ENCODE measurements at places on chromosomes 3 and 15.

DNA sequence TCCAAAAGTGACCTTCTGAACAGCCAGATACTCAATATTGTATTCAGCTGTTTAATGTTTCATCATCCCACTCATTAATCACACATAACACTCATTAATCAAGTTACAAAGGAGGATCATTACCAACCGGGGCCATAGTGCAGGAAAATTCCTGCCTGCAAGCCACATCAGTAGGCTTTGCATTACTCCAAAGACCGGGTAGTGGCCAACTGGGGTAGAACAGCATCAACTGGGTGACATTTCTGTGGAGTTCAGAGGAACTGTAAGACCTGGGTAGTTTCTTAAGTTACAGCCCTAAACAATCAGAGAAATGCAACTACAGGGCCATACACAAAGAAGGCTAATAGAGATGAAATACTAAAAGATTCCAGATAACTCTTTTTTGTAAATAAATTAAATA is 253.1 kb downstream of the WDR72 start:
- no peak for DNase-seq

DNA sequence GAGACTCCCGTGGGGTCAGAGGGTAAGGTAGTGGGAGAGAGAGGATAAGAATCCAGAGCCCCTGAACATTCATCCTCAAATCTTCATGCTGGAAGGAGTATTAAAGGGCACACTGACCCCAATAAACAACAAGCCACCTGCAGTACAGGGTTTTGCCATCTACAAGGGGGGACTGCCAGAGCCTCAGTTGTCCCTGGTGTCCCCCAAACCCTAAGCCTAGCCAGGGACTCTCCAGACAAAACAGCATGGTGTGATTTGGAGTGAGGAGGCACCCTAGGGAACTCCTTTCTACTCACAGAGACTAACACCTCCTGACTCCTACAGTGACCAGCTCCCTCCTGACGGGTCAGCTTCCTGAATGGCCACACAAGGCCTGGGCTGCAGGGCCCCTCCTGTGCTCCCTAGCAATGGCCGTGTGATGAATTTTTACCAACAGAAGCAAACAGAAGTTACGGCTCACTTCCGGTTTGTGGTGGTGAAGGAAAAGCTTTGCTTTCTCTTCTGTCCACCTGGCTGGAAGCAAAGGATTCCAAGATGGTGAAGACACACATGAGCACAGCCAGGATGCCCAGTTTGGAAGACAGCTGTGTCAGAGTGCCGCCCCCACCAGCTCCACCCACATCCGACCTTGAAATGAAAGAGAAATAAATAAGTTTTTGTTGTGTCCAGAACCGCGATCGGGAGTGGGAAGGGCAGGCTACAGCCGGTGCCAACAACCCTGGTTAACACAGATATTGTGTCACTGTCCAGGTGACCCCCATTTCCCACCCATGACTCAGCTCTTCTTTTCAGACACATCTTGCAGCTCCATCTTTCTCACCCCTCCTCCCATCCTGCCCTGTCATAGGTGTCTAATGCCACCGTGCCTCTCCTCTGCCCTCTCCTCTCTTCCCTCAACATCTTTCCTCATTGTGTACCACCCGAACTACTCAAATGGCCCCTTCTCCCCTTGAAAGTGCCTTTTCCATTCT is 69.6 kb upstream of the ATP13A3 start:
- DNase-seq = no peak

GRCh38 chr3:155512867-155513261 is 219.4 kb upstream of the STRIT1 start:
- no peak for DNase-seq

DNA sequence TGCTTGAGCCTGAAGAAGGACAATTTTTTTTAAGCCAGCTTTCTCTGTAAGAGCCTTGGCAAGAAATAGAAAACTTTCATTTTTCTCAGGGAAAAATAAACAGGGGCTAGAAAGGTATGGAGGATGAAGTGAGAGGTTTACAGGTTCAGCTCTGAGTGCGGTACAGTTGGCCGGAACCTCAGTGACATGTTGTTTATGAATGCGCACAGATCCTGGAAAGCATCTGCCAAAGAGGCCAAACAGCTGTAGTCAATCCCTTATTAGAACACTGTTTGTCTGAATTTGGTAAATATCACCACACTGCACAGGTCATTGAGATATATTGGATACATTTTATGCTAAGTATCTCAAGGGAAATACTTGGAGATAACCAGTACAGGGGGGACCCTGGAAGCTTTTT is 561.8 kb upstream of the MDFIC2 start:
- DNase-seq = no peak

DNA sequence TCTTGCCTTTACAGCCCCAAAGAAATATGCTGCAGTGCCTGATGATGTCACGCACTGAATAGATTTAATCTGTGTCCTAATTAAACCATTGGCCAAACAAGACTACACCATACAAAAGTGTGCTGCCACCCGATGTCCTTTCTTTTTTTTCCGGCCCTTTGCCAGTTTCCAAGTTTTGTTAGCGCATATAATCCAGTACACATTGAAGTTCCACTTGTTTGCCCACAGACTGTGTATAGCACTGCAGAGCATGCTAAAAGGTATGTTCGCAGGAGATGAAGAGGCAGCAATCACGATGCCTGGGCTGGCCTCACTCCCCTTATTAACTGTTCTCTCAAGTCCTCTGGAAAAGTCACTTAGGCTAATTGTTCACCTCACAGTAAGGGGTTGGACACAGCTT is 26.8 kb downstream of the MRPS25 start:
- DNase-seq = no peak

DNA sequence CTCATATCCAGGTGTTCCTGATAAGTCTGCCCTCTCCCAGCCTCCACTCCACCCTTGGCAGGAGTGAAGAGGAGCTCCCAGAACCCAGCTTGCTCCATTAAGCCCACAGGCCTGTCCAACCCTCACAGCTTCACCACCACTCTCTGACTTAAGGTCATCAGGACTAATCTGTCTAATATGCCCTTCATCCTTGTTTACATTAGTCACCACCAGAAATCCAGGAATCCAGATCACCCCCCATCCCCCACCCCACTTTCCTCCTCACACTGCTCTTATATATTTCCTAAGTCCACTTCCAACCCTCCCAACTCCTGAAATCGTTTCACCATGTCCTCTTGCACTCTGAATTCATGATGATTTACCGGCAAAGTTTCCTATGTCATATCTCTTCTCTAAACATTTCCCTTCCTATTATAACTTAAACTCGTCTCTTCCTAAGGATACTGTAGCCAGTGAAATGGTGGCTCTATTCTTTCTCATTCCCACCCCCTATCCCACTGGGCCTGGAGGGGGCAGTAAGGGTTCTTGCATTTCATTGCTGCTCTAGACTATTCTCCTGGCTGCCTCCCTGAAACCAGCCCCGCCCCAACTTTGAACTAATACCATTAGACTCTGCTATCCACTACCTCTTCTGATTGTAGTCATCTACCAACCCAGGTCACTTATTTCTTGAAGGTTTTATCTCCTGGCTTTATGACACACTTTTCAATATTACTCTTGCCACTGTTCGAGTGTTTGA is 43.4 kb downstream of the PPP2R3A start:
- DNase-seq = no peak

GRCh38 chr3:136939489-136939888 is 18.3 kb upstream of the IL20RB start:
- DNase-seq = no peak

GRCh38 chr3:46208167-46208704 is at the start of gene CCR1:
TSS of gene CCR1 (minus strand) at chr3:46208313. CDS start at chr3:46204313, 4,000 bp downstream.
- no peak for DNase-seq

DNA sequence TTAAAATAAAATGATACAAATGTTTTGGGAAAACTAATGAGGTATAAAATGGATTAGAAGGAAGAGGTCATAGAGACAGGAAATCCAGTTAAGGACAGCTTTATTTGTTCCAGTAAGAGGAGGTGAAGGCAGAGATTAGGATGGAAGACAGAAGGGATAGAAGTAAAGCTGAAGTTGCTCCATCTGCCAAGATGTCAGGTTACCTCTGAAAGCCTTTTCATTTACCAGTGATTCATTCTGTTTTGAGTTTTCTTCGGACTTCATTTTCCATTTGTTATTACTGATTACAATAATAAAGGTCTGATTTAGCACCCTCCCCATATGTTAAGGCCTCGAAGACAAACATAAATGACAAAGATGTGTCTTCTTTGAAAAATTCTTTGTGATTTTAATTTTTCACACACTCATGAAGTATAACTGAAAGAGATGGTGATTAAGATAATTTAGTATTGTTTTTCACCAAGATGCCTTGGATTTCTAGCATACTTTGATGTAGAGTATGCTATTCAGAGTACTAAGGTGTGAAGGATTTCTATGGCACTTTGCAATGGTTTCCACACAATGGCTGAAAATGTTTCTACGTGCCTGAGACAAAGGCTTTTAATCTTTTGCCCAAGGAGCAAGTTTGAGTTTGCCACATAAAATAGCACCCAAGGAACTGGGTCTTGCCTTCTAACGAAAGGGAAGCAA is 75.4 kb upstream of the PLAAT1 start:
- DNase-seq = no peak

DNA sequence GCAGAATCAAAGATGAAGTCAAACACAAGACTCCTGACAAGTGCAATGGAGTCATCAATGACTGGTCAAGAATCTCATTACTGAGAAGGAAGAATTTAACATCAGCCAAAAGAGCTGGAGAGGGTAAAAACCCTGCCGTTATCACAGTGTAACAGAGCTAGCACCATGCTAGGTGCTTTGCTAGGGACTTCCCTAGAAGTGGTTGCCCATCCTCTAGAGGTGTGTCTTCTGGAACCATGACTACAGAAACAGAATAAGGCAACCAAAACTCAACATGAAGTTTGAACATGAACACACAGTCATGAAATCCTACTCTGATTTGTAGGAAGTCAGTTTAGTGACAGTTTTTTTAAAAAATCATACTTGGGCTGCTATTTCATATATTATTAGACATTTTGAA is 9.5 kb downstream of the ACAD11 start:
- DNase-seq = no peak

GRCh38 chr15:66603301-66604179 is 37.7 kb upstream of the LCTL start:
- no peak for DNase-seq

DNA sequence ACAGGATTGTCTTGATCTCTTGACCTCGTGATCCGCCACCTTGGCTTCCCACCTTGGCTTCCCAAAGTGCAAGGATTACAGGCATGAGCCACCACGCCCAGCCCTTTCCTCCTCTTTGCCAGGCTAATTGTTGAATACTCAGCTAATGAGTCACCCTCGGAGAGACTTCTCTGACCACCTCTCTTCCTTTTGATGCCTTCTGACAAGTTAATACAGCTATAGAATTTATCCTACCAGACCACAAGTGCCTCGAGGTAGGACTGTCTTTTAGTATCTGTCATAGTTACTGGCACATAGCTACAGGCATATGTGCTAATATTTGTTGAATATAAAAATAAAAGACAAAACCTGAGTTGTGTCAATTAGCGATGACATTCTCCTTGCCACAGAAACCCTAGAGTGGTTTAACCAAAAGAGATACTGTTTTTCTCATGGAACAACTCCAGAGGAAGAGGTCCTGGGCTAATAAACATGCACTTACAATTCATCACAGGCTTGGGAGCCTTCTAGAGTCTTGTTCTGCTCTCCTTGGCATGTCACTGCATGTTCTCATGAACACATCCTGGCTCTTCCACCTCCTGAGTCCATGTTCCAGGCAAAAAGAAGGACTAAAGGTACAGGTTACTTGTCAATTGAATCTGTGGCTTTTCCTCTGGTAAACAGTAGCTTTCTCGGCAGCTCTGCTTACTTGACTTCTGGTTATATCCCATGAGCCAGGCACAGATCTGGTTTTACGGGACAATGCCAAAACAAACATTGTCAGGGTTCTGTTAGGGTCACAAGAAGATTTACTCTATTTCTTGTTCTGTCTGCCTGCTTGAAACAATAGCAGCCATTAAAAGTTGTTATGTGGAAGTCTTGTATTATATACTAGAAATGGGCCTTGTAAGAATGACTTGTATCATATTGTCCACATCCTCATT is 332.3 kb downstream of the THSD4 start:
- no peak for DNase-seq

GRCh38 chr3:145798696-145799537 is 362.1 kb downstream of the PLOD2 start:
- no peak for DNase-seq

- no peak for DNase-seq
These were observed 14.5 kb downstream of the PTPRG start for GRCh38 chr3:61575893-61576292.

GRCh38 chr3:108899530-108899929 is 54.1 kb downstream of the GUCA1C start:
- DNase-seq = no peak

- no peak for DNase-seq
These were observed 278.9 kb upstream of the NR2F2 start for GRCh38 chr15:96051598-96051997.

DNA sequence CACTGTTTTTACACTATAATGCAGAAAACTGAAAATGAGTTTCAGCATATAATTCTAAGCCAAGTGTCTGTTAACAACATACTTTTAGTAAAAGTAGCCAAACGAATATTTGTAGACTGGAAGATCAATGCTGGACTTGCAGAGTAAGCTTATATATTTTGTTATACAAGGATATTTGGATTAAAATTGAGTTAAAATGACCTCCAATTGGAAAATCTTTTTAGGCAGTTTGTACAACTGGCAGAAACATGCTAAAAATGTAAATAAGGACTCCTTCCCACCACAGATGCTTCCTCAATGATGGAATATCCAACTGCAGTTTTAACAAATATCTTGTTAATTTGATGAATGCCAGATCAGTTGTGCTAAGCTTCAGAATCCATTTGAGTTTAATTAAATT is 25.3 kb downstream of the ZBBX start:
- DNase-seq = no peak

DNA sequence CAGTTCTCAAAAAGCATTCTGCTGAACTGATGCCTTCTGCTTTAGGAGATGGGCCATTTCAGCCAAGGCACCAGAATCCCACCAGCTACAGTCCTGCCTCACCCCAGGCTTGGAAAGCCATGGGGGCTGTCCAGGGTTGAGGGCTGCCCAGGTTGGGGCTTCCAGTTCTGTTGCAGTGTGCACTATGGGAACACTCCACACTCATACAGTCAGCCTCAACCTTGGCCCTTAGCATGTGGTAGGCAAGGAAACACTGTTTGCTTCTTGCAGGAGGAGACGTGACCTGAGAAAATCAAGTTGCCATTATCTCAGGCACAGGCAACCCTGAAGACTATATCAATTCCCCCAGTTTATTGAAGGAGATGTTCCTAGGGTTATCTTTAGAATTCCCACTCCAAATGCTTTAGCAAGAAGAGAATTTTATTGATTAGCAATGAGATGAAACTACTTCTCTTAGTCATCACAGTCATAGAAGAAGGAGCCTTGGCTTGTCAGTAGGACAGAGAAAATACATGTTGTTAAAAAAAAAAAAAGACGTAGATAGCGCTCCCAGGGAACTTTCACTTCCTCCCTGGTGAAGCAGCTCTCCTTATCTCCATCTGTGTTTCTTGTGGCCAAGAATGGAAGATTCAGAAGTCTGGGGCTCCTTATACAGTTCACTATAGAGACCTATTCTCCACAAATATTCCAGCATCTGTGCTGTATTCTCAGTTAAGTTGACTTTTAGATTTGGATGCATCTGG is 38.3 kb upstream of the IL12A start:
- DNase-seq = no peak

- DNase-seq = no peak
These were observed 7.5 kb downstream of the OXTR start for GRCh38 chr3:8761866-8762265.

GRCh38 chr3:68315546-68315945 is 616.8 kb downstream of the TAFA4 start:
- DNase-seq = no peak

GRCh38 chr3:101262393-101263240 is 57.8 kb downstream of the IMPG2 start:
- no peak for DNase-seq

- DNase-seq = no peak
These were observed 32.5 kb upstream of the ZNF445 start for GRCh38 chr3:44510000-44510368.

GRCh38 chr3:171346582-171347300 is 113.5 kb downstream of the TNIK start:
- no peak for DNase-seq
